ENCODE measurements at places on chromosomes 5 and 9. TPM values are rescaled to one million over a fixed set of nuclear protein-coding genes. Genes with fewer than 3 reads are reported as not detected.

The ASPN gene
- total RNA-seq, result 142 TPM

The ANKRD55 gene
- total RNA-seq, result 3.9 TPM

The PTGES gene
- 9.3 TPM for total RNA-seq

The NFIL3 gene
- total RNA-seq, result 20.4 TPM

The SLC34A3 gene
- not detected for total RNA-seq

The SHROOM1 gene
- 4.5 TPM for total RNA-seq

The GFI1B gene
- 1.1 TPM for total RNA-seq

The PLEKHG4B gene
- total RNA-seq, result 11.6 TPM

The GPR21 gene
- 5.6 TPM for total RNA-seq

The SMC5 gene
- 39.5 TPM for total RNA-seq

DNA sequence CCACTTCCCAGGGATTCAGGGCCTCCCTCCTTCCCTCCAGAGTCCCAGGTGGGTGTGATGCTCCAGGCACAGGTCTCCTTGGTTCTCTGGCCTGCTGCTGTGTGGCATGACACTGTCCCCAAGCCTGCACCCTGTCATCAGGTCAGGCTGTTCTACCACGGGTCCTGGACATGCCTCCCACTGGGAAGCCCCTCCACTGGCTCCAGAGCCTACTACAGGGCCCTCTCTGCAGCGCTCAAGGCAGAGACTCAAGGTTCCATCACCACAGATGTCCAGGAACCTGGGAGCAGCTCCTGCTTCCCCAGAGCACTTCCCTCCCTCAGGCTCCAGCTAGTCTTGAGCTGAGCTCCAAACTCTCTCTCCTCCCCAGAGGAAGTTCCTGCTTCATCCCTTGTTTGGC, 237.3 kb downstream of the PBX3 start:
- no peaks in the 10 kb centered on the region for H3K36me3 ChIP-seq
- no peaks in the 10 kb centered on the region for H3K4me1 ChIP-seq
- no peaks in the 10 kb centered on the region for H3K27me3 ChIP-seq
- no peak overlapping the region for H3K4me3 ChIP-seq
- H3K27ac ChIP-seq, result no peak overlapping the region

DNA sequence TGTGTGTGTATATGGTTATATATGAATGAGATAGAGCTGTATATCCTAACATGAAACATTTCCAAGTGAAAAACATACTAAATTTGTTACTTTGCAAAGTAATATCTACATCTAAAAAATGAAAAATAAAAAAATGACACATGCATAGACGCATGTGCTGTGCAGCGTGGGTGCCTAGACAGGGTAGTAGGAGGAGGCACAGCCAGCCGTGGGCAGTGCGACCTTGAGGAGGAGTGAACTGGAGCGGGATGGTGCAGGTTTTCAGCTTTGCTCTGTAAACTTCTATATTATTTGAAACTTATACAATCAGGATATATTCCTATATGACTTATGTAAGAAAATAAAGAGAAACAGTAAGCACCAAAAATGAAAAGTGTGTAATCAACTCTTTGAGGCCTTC, 15.0 kb upstream of the GLRX start:
- no peak for DNase-seq
- no peak overlapping the region for H3K4me3 ChIP-seq
- H3K27ac ChIP-seq, result no peak overlapping the region
- peaks cover 5% of the 10 kb centered on the region for H3K4me1 ChIP-seq
- peaks cover 2% of the 10 kb centered on the region for H3K27me3 ChIP-seq
- no peaks in the 10 kb centered on the region for H3K36me3 ChIP-seq

DNA sequence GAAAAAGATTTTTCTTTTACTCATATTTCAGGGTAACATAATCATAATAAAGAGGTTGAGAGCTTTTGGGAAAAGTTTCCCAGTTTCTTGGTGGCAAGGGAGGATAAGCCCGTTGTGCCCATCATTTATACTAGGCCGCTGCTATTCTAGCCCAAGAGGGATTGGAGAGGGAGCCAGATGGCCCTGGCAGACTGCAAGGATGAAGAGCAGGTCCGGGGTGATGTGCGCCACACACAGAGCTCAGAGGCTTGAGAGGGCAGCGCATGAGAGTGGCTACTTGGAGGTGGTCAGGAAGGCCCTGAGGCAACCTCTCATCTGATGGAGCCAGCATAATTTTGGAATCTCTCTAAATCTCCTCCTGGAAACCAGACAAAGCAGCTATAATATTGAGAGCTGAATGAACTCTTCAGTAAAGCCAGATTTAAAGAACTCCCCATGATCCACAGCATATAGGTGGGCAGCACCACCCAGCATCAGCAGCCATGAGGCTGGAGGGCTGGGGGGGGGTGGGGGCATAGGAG, 110.1 kb downstream of the MED27 start:
- DNase-seq, result no peak
- H3K27me3 ChIP-seq, result no peaks in the 10 kb centered on the region
- H3K27ac ChIP-seq, result no peak overlapping the region
- peaks cover 3% of the 10 kb centered on the region for H3K36me3 ChIP-seq
- H3K4me3 ChIP-seq, result no peak overlapping the region

GRCh38 chr9:107242073-107243030, 40.7 kb upstream of the RAD23B start:
- H3K27ac ChIP-seq, result no peak overlapping the region
- no peaks in the 10 kb centered on the region for H3K36me3 ChIP-seq
- H3K4me3 ChIP-seq, result no peak overlapping the region
- H3K27me3 ChIP-seq, result no peaks in the 10 kb centered on the region
- no peak for DNase-seq

GRCh38 chr5:19104948-19105347, 883.1 kb downstream of the CDH18 start:
- no peak overlapping the region for H3K4me3 ChIP-seq
- H3K27ac ChIP-seq, result no peak overlapping the region
- H3K36me3 ChIP-seq, result no peaks in the 10 kb centered on the region
- no peaks in the 10 kb centered on the region for H3K4me1 ChIP-seq
- DNase-seq, result peak; percentile 9
- H3K27me3 ChIP-seq, result no peaks in the 10 kb centered on the region

- no peaks in the 10 kb centered on the region for H3K27me3 ChIP-seq
- no peaks in the 10 kb centered on the region for H3K36me3 ChIP-seq
- DNase-seq, result no peak
- H3K4me1 ChIP-seq, result no peaks in the 10 kb centered on the region
- H3K4me3 ChIP-seq, result no peak overlapping the region
These were observed 51.5 kb upstream of the IQGAP2 start for GRCh38 chr5:76351577-76351976.

DNA sequence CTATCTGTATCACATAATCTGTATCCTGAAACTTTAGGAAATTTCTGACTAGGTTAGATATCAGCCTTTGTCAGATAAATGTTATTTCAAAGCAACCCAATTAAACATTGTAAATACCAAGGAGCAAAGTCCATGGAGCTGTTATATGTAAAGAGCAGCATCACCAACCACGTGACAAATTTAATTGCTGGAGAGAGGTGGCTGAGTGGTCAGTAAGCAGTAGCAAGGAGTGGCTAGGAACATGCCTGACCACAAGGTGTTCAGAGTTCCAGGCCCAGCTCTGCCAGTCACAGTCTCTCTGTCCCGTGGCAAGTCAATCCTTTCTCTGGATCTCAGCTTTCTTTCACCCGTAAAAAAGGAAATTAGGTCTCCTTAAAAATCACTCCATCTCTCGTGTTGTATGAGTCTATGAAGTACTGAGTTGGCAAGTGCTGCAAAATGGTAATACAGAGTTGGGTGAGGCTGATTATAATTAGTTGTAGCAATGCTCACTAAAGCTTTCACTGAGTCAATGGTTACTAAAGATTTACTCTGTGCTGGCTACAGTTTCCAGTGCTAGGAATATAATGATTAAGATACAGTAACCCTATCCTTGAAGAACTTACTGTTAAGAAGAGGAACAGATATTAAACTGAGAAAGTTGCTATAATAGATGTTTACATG, 166.1 kb downstream of the GNAQ start:
- DNase-seq, result no peak
- H3K4me1 ChIP-seq, result no peaks in the 10 kb centered on the region
- no peak overlapping the region for H3K27ac ChIP-seq
- H3K27me3 ChIP-seq, result no peaks in the 10 kb centered on the region
- H3K4me3 ChIP-seq, result no peak overlapping the region

GRCh38 chr9:123927625-123928532, 2.0 kb downstream of the DENND1A start:
- no peak overlapping the region for H3K4me3 ChIP-seq
- H3K4me1 ChIP-seq, result peaks cover 11% of the 10 kb centered on the region
- no peaks in the 10 kb centered on the region for H3K27me3 ChIP-seq
- H3K27ac ChIP-seq, result no peak overlapping the region

DNA sequence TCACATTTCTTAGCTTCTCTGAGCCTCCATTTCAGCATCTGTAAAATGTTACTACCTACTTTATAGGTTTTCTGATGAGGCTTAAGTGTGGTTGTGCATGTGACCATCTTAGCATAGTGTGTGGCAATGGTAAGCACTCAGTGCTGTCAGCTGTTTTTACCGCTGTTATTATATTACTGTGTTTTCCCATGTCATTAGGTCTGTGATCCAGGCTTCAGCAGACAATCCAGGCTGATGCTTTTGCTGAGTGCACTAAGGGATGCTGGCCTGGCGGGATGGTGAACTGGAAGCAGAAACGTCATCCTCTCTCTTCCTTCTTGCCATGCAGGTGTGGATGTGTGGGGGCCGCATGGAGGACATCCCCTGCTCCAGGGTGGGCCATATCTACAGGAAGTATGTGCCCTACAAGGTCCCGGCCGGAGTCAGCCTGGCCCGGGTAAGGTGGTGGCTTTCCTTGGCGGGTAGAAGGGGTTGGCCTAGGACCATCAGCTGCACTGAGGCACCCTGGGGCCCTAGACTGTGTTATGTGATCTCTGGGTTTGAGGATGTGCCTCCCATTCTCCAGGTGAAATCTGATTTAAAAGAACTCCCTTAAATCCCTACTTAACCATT, 41.9 kb upstream of the SAP30L start:
- H3K36me3 ChIP-seq, result peaks cover 6% of the 10 kb centered on the region
- H3K27me3 ChIP-seq, result peaks cover 2% of the 10 kb centered on the region
- no peak overlapping the region for H3K27ac ChIP-seq
- no peak overlapping the region for H3K4me3 ChIP-seq
- DNase-seq, result no peak

- no peaks in the 10 kb centered on the region for H3K4me1 ChIP-seq
- no peak overlapping the region for H3K27ac ChIP-seq
- H3K36me3 ChIP-seq, result no peaks in the 10 kb centered on the region
- H3K4me3 ChIP-seq, result no peak overlapping the region
- DNase-seq, result no peak
- H3K27me3 ChIP-seq, result no peaks in the 10 kb centered on the region
These were observed 43.0 kb upstream of the HTR4 start for GRCh38 chr5:148697180-148697808.

- no peak overlapping the region for H3K4me3 ChIP-seq
- no peaks in the 10 kb centered on the region for H3K27me3 ChIP-seq
These were observed 240.5 kb upstream of the CCNH start for GRCh38 chr5:87653242-87653641.

- H3K36me3 ChIP-seq, result peaks cover 42% of the 10 kb centered on the region
- H3K4me3 ChIP-seq, result no peak overlapping the region
- H3K27ac ChIP-seq, result peak overlapping the region; percentile 62
- DNase-seq, result no peak
These were observed 16.7 kb downstream of the CXXC5 start for GRCh38 chr5:139664727-139665351.

DNA sequence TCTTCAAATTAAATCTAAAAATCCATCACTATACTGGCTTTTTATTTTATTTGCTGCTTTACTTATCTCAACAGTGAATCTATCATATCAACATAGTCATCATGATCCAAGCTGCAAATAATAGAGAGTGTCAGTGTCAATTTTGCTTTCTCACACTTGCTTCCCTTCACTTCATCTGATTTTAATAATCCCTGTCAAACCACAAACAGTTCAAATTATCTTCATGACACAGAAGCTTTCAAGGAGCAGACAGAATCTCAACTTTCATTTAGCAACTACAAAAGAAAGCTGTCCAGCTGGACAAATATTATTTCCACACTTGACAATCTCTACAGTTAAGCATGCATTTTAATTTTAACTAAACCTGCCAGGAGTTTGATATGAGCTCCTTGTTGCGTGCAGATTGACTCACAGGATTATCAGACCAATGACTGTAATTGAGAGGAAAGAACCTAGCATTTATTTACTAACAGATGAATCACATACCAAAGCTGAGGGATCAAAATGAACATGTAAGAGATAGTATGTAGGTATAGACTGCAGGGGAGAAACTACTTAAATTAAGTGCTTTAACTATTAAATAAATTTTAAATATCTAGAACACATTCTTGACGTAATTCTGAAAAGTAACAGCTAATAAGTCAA, 56.0 kb downstream of the KIAA0825 start:
- no peaks in the 10 kb centered on the region for H3K4me1 ChIP-seq
- no peaks in the 10 kb centered on the region for H3K27me3 ChIP-seq
- H3K27ac ChIP-seq, result no peak overlapping the region
- H3K4me3 ChIP-seq, result no peak overlapping the region
- no peak for DNase-seq

- no peak overlapping the region for H3K27ac ChIP-seq
- DNase-seq, result no peak
- H3K36me3 ChIP-seq, result no peaks in the 10 kb centered on the region
- no peak overlapping the region for H3K4me3 ChIP-seq
- H3K27me3 ChIP-seq, result no peaks in the 10 kb centered on the region
- H3K4me1 ChIP-seq, result no peaks in the 10 kb centered on the region
These were observed 720.7 kb upstream of the CTNND2 start for GRCh38 chr5:12624776-12625560.

GRCh38 chr9:20557890-20558565, 64.3 kb downstream of the MLLT3 start:
- no peak overlapping the region for H3K27ac ChIP-seq
- no peak for DNase-seq
- no peaks in the 10 kb centered on the region for H3K36me3 ChIP-seq
- H3K4me1 ChIP-seq, result peaks cover 3% of the 10 kb centered on the region
- H3K27me3 ChIP-seq, result no peaks in the 10 kb centered on the region
- H3K4me3 ChIP-seq, result no peak overlapping the region

DNA sequence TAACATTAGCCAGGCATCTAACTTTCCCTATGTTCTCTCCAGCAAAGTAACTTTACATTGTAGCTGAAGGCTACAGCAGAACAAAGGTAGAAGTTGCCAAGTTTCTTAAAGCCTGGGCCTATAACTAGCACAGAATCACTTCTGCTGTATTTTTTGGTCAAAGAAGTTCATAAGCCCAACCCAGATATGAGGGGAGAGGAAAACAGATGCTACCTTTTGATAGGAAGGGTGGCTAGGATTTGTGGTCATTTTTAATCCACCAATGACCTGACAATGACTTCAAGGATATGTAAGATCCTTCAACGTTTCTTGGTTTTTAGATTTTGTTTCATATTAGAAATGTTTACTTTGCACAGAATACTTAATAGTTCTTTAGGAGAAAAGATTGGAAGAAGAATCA, 64.2 kb upstream of the RANBP3L start:
- no peaks in the 10 kb centered on the region for H3K4me1 ChIP-seq
- H3K4me3 ChIP-seq, result no peak overlapping the region
- no peaks in the 10 kb centered on the region for H3K36me3 ChIP-seq
- H3K27ac ChIP-seq, result no peak overlapping the region

- no peak overlapping the region for H3K27ac ChIP-seq
- H3K4me3 ChIP-seq, result no peak overlapping the region
- no peak for DNase-seq
- no peaks in the 10 kb centered on the region for H3K27me3 ChIP-seq
- H3K36me3 ChIP-seq, result no peaks in the 10 kb centered on the region
These were observed 722.2 kb upstream of the PTPRD start for GRCh38 chr9:11335011-11335410.
